T-cell (primary cell): ENCODE measurements at places on chromosomes 13 and 19.

GRCh38 chr19:29564574-29565005 lies 38.8 kb downstream of the VSTM2B start:
- DNase-seq = no peak

DNA sequence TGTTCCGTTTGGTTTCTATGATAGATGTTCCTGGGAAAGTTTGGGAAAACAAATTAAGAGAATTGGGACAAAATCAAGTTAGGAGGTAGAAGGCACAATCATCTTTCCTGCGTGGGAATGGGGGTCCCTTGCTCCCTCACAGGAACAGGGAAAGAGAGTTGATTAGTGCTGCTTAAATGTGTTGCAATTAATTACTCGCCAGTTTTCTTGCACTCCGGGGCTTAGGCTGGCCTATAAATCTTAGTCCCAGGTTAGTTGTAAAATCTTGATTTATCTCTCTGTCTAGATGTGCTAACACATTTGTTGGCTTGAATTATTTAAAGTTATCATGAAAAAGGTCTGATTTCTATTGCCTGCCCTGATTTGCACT lies 10.1 kb downstream of the B3GLCT start:
- DNase-seq = no peak

- no peak for DNase-seq
These were observed 151.8 kb upstream of the TMTC4 start for GRCh38 chr13:100826441-100826840.

- DNase-seq = no peak
These were observed 5.5 kb downstream of the RPL28 start for GRCh38 chr19:55391191-55391670.

DNA sequence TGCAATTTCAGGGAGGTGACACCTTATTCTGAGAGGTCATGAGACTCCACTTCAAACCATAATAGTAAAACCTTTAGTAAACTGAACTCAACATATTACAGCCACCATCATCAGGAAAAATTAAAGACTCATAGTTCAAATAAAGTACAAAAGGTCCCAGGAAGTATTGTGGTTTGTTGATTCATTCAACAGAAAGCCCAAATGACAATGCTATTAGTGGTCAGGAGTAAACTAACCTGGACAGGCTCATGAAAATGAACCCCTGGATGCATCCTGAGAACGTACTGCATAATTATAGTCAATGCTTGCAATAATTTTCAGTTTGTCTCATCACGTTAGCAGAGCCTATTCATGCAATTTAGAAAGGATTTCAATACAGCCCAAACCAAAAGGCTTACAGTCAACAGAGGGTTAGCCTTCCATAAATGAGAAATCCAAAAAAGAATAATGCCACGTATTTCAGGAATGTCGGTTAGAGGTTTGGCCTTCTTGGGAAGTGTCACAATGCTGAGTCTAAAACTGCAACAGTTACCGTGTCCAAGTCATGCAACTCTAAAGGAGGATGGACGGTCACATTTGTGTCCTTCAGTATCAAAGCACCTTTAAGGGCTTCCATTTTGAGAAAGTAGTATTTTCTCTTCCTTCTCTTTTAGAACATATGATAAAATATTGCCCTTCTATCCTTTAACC lies 280.8 kb downstream of the ABCC4 start:
- DNase-seq = no peak
